ENCODE measurements at places on chromosomes 4 and X. TPM values are rescaled to one million over a fixed set of nuclear protein-coding genes. Genes with fewer than 3 reads are reported as not detected.

LEF1 gene
- total RNA-seq = not detected

FREM3 gene
- 0.07 TPM for total RNA-seq

STATH gene
- not detected for total RNA-seq

GJB1 gene
- not detected for total RNA-seq

IQCM gene
- total RNA-seq = not detected

RHOXF2 gene
- not detected for total RNA-seq

GNL3L gene
- 26.3 TPM for total RNA-seq

RPS6KA6 gene
- 2.3 TPM for total RNA-seq

GLRA3 gene
- total RNA-seq = not detected

CHRNA9 gene
- not detected for total RNA-seq

C4orf50 gene
- not detected for total RNA-seq

LONRF3 gene
- 0.65 TPM for total RNA-seq

OTC gene
- total RNA-seq = not detected

NDP gene
- total RNA-seq = 17.2 TPM

EDNRA gene
- total RNA-seq = 9.3 TPM

RBMX gene
- total RNA-seq = 89.8 TPM

RS1 gene
- not detected for total RNA-seq

MEPE gene
- total RNA-seq = not detected

PRRG3 gene
- not detected for total RNA-seq

AFP gene
- 1.1 TPM for total RNA-seq

JAKMIP1 gene
- total RNA-seq = not detected

TRPC5OS gene
- not detected for total RNA-seq

TMPRSS11A gene
- total RNA-seq = not detected

ZDHHC15 gene
- total RNA-seq = 0.23 TPM

PPP4R3C gene
- total RNA-seq = not detected

KIF4A gene
- 2.2 TPM for total RNA-seq

KDR gene
- total RNA-seq = 13.3 TPM

MCTS1 gene
- total RNA-seq = 20.2 TPM

TNIP3 gene
- total RNA-seq = 0.26 TPM

MAGEB10 gene
- total RNA-seq = not detected

C1QTNF7 gene
- 0.91 TPM for total RNA-seq

RBMXL3 gene
- not detected for total RNA-seq

CT45A5 gene
- total RNA-seq = not detected

MMAA gene
- total RNA-seq = 6.2 TPM

TBC1D9 gene
- total RNA-seq = 45.7 TPM

CXCL6 gene
- total RNA-seq = 19.6 TPM

PCDH7 gene
- 61.1 TPM for total RNA-seq

PDGFRA gene
- 298 TPM for total RNA-seq

ENAM gene
- 0.13 TPM for total RNA-seq

AKAP4 gene
- not detected for total RNA-seq

RNF175 gene
- total RNA-seq = not detected

DCLK2 gene
- total RNA-seq = 14.2 TPM

GABRB1 gene
- 0.99 TPM for total RNA-seq

MAGEA2 gene
- not detected for total RNA-seq

BOD1L1 gene
- total RNA-seq = 34.0 TPM

PAK3 gene
- 4.6 TPM for total RNA-seq

NAA11 gene
- not detected for total RNA-seq

DCHS2 gene
- not detected for total RNA-seq

GPR143 gene
- not detected for total RNA-seq

DOK7 gene
- 0.20 TPM for total RNA-seq

HNRNPD gene
- total RNA-seq = 26.0 TPM

RIPPLY1 gene
- total RNA-seq = not detected
